ENCODE measurements at places on chromosomes 13 and 19. TPM values are rescaled to one million over a fixed set of nuclear protein-coding genes. Genes with fewer than 3 reads are reported as not detected.

Gene IRGC
- not detected for total RNA-seq

Gene CCDC194
- 4.5 TPM for total RNA-seq

Gene C19orf85
- total RNA-seq, result not detected

Gene CPAMD8
- 0.22 TPM for total RNA-seq

Gene MYH14
- total RNA-seq, result not detected

Gene PDX1
- total RNA-seq, result not detected

Gene ADGRE1
- total RNA-seq, result 15.2 TPM

Gene ZNF575
- total RNA-seq, result 4.2 TPM

Gene PRR22
- total RNA-seq, result 5.3 TPM

Gene FBXO27
- not detected for total RNA-seq
